ENCODE measurements at places on chromosomes 1 and 21. TPM values are rescaled to one million over a fixed set of nuclear protein-coding genes. Genes with fewer than 3 reads are reported as not detected.

DNA sequence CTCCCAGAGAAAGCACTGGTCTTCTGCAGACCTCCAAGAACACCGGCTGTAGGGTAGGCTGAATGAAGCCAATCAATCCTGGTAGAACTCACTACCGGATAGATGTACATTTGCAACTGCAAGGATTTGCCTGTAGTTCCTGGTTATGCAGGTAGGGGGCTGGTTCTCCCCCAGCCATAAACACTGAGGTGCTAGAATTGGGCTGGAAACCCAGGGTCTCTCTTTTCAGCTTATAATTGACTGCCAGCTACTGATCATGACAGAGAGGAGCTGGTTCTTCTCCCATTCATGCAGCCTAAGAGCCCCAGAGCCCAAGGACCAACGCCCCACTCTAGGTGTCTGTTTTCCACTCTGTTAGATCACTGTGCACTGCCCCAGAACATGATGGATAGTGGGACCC is 21.5 kb upstream of the MTARC2 start:
- H3K27me3 ChIP-seq, result no peaks in the 10 kb centered on the region
- H3K27ac ChIP-seq, result no peak overlapping the region
- no peaks in the 10 kb centered on the region for H3K4me1 ChIP-seq
- H3K36me3 ChIP-seq, result no peaks in the 10 kb centered on the region
- DNase-seq, result no peak

NPR1 gene
- 89.3 TPM for total RNA-seq

LCE3E gene
- not detected for total RNA-seq

DNA sequence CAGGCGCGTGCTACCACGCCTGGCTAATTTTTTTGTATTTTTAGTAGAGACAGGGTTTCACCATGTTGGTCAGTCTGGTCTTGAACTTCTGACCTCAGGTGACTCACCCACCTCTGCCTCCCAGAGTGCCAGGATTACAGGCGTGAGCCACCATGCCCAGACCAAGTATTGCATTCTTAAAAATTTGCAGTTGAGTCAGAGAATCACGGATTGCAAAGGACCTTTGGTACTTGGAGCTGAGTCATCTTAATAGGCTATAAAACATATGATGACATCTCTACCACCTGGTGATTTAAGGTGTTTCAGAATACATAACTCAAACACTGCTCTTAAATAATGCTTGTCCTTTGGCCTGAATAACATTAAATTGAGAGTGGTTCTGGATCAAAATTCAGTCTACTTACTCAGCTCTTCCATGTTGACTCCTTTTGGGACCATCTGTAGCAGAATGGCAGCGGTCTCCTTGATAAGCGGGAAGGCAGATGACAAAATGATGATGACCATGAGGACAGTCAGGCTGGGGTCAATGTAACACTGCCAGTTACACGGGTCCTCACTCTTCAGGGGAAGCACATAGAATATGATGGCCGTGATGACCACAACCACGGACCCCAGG is 10.4 kb downstream of the SLC30A10 start:
- no peak overlapping the region for H3K27ac ChIP-seq
- no peaks in the 10 kb centered on the region for H3K4me1 ChIP-seq
- no peaks in the 10 kb centered on the region for H3K36me3 ChIP-seq

- no peaks in the 10 kb centered on the region for H3K4me1 ChIP-seq
- no peak overlapping the region for H3K4me3 ChIP-seq
- no peak for DNase-seq
- H3K27me3 ChIP-seq, result no peaks in the 10 kb centered on the region
- H3K27ac ChIP-seq, result no peak overlapping the region
- no peaks in the 10 kb centered on the region for H3K36me3 ChIP-seq
Measured at GRCh38 chr21:21084179-21084578, 86.0 kb downstream of the NCAM2 start.

AVPR1B gene
- total RNA-seq, result 0.69 TPM

- H3K4me3 ChIP-seq, result no peak overlapping the region
- H3K36me3 ChIP-seq, result peaks cover 8% of the 10 kb centered on the region
- no peak overlapping the region for H3K27ac ChIP-seq
- DNase-seq, result peak; percentile 81
- H3K4me1 ChIP-seq, result no peaks in the 10 kb centered on the region
Measured at GRCh38 chr1:8348777-8349472, 31.0 kb downstream of the SLC45A1 start.

DNA sequence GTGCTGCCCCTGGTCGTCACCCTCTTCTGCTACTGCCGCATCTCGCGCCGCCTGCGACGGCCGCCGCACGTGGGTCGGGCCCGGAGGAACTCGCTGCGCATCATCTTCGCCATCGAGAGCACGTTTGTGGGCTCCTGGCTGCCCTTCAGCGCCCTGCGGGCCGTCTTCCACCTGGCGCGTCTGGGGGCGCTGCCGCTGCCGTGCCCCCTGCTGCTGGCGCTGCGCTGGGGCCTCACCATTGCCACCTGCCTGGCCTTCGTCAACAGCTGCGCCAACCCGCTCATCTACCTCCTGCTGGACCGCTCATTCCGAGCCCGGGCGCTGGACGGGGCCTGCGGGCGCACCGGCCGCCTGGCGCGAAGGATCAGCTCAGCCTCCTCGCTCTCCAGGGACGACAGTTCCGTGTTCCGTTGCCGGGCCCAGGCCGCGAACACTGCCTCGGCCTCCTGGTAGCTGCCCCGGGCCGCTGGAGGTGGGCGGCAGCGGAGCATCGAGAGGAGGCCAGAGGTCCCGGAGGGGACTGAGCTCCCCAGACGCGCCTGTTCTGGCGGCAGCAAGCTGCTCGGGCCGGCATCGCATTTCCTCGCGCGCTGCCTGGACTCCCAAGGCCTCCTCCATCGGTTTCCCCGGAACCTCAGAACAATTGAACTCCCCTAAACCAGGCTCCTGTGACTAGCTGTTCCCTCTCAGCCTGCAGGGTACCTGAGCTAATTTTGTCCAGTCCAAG is 1.1 kb downstream of the GPR25 start:
- H3K27me3 ChIP-seq, result peaks cover 2% of the 10 kb centered on the region
- no peaks in the 10 kb centered on the region for H3K4me1 ChIP-seq
- no peak overlapping the region for H3K27ac ChIP-seq
- DNase-seq, result peak; percentile 66
- no peaks in the 10 kb centered on the region for H3K36me3 ChIP-seq

GRCh38 chr21:29677326-29677725 is 262.5 kb downstream of the GRIK1 start:
- no peaks in the 10 kb centered on the region for H3K36me3 ChIP-seq
- no peak for DNase-seq
- no peak overlapping the region for H3K27ac ChIP-seq
- no peaks in the 10 kb centered on the region for H3K4me1 ChIP-seq
- H3K27me3 ChIP-seq, result no peaks in the 10 kb centered on the region

DNA sequence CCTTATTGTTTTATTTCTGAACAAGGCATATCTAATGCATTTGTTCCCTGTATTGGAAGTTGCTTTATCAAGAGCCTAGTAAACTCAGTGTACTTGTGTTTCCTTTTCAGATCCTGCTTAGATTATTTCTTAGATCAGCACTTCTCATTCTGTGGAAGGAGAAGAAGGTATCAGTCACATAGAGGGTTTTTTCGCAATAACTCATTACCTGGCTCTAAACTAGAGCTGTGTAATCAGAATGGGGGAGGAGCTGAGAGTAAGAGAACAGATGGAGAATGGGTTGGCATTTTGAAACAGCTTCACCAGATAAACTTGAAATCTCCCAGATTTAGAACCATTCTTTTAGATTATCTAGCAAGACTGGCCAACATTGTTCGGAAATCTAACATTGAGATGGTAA is 11.0 kb downstream of the AHCYL1 start:
- H3K27ac ChIP-seq, result no peak overlapping the region
- H3K36me3 ChIP-seq, result peaks cover 2% of the 10 kb centered on the region
- H3K4me1 ChIP-seq, result peaks cover 7% of the 10 kb centered on the region
- DNase-seq, result no peak

- H3K36me3 ChIP-seq, result peaks cover 50% of the 10 kb centered on the region
- DNase-seq, result peak; percentile 45
Measured at GRCh38 chr1:55140546-55140983, 74.6 kb downstream of the USP24 start.

- H3K4me3 ChIP-seq, result no peak overlapping the region
- peaks cover 30% of the 10 kb centered on the region for H3K4me1 ChIP-seq
- no peak overlapping the region for H3K27ac ChIP-seq
- no peaks in the 10 kb centered on the region for H3K36me3 ChIP-seq
- no peak for DNase-seq
Measured at GRCh38 chr1:205444300-205444930, 11.4 kb downstream of the BLACAT1 start.

DNA sequence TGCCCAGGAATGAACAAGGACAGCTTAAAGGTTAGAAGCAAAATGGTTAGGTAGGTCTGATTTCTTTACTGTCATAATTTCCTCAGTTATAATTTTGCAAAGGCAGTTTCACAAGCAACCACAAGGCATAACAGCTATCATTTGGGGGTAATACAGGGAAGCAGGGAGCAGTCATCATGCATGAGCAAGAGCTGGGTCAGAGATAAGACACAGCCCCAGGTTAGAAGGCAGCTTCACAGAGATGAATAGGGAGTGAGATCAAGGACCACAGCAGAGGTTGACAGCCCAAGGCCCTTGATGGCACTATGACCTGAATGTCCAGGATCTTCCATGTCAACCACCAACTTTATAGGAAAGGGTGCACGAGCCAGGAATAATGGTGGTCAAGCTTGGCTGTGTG is 9.0 kb upstream of the CSRP1 start:
- peaks cover 12% of the 10 kb centered on the region for H3K4me1 ChIP-seq
- DNase-seq, result no peak
- no peak overlapping the region for H3K27ac ChIP-seq
- no peaks in the 10 kb centered on the region for H3K36me3 ChIP-seq

DNA sequence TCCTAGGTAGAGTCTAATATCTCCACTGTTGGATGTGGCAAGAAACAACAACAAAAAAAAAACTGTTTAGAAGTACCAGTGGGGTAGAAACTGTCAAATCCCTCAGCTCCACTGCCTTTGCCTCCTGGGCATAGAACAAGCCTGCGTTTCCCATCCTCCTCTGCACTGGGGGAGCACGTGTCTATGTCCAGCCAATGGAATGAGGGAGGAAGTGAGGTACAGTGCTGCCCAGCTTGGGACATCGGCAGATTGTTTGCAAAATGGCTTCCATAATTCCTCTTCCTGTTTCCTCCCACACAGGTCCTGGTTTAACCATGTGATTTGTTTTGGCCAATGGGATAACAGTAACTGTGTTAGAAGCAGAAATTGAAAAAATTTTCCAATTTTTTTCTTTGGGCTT is 39.1 kb downstream of the PSMG1 start:
- no peak overlapping the region for H3K4me3 ChIP-seq
- no peak for DNase-seq
- no peaks in the 10 kb centered on the region for H3K27me3 ChIP-seq
- H3K4me1 ChIP-seq, result no peaks in the 10 kb centered on the region
- H3K36me3 ChIP-seq, result no peaks in the 10 kb centered on the region

GRCh38 chr1:150791585-150791984 is 16.5 kb downstream of the CTSK start:
- H3K27ac ChIP-seq, result no peak overlapping the region
- no peak overlapping the region for H3K4me3 ChIP-seq
- no peaks in the 10 kb centered on the region for H3K27me3 ChIP-seq
- no peak for DNase-seq

ANGPTL3 gene
- 0.41 TPM for total RNA-seq

GRCh38 chr1:9537863-9538668 is 1.2 kb upstream of the SLC25A33 start:
- H3K4me3 ChIP-seq, result peak overlapping the region; percentile 33
- no peak for DNase-seq
- no peaks in the 10 kb centered on the region for H3K27me3 ChIP-seq

GRCh38 chr1:147080006-147080661 is 92.1 kb downstream of the PRKAB2 start:
- DNase-seq, result peak; percentile 45
- H3K4me1 ChIP-seq, result peaks cover 9% of the 10 kb centered on the region
- no peak overlapping the region for H3K4me3 ChIP-seq
- H3K36me3 ChIP-seq, result no peaks in the 10 kb centered on the region
- peaks cover 78% of the 10 kb centered on the region for H3K27me3 ChIP-seq

ZNF644 gene
- total RNA-seq, result 60.4 TPM

CD1D gene
- 3.2 TPM for total RNA-seq

DNA sequence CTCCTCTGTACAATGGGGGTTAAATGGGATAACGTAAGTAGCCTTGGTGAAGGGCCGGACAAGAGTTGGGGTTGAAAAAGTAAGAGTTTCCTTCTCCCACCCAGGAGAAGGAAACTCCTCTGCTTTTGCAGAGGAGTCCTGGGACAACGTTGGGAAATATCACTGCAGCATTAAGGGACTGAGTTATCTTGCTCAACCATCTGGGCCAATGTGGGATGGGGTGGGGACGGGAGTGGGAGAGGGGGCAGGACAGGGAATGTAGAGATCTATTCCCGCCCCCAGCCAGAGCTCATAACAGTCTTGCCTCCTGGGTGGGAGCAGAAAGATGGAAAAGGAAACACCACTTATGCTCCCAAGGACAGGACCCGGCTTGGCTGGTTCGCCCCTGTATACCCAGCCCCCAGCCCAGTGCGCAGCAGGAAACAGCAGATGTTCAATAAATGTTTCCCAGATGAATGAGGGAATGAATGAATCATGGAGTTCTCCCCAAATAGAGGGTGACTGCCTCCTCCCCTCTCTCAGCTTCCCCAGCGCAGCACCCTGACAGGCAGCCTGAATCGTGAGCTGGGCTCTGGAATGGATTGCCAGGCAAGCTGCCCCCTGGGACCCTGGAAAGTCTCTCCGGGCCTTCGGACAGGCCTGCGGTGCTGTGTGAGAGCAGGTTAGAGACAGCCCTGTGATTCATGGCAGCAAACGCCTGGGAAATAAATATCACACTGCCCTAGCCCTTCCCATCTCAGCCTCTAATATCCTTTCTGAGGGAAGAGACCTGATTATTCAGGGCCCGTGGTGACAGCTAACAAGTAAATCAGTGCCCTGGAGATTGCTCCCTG is 24.8 kb downstream of the FBXO2 start:
- no peaks in the 10 kb centered on the region for H3K27me3 ChIP-seq
- no peaks in the 10 kb centered on the region for H3K4me1 ChIP-seq
- no peak for DNase-seq
- H3K4me3 ChIP-seq, result no peak overlapping the region

- no peaks in the 10 kb centered on the region for H3K4me1 ChIP-seq
- H3K27me3 ChIP-seq, result no peaks in the 10 kb centered on the region
- DNase-seq, result no peak
- H3K36me3 ChIP-seq, result no peaks in the 10 kb centered on the region
- no peak overlapping the region for H3K4me3 ChIP-seq
Measured at GRCh38 chr1:78170859-78171258, 125.1 kb downstream of the GIPC2 start.

DENND1B gene
- 20.6 TPM for total RNA-seq

DNA sequence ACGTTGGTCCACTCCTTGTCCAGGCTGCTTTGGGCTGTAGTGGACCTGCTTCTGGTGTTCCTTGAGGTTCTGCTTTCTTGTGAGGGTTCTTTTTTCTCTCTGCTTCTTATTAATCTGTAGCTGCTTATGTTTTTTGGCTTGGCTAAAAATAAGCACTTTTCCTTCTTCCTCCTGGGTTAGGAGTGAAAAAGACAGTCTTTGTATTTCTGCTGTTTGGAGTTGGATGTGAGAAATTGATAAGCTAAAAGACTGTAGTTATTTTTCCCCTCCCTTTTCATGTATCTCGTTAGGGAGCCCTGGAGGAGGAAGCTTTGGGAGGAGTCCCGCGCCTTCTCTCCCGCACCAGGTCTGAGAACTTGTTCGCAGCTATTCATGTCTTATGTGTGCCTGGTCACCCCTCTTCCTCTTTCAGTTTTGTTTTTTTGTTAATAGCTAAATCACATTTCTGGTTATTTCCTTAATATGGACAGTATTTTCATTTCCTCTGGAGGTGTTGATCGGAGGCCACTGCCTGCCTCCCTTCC is 79.0 kb downstream of the GALNT2 start:
- no peaks in the 10 kb centered on the region for H3K36me3 ChIP-seq
- no peak overlapping the region for H3K4me3 ChIP-seq
- H3K27ac ChIP-seq, result no peak overlapping the region
- no peak for DNase-seq
- peaks cover under 1% of the 10 kb centered on the region for H3K4me1 ChIP-seq

GRCh38 chr1:37574834-37575480 is 18.2 kb downstream of the DNALI1 start:
- no peaks in the 10 kb centered on the region for H3K27me3 ChIP-seq
- H3K4me3 ChIP-seq, result no peak overlapping the region
- H3K36me3 ChIP-seq, result peaks cover 15% of the 10 kb centered on the region
- DNase-seq, result no peak
- H3K4me1 ChIP-seq, result no peaks in the 10 kb centered on the region

All from kidney (tissue), 22 donors.